Jurkat, Clone E6-1 (cell line): ENCODE measurements at places on chromosomes 5 and 9.
A peak's percentile ranks its signal among the peaks of the same experiment; 100 is the strongest.

DNA sequence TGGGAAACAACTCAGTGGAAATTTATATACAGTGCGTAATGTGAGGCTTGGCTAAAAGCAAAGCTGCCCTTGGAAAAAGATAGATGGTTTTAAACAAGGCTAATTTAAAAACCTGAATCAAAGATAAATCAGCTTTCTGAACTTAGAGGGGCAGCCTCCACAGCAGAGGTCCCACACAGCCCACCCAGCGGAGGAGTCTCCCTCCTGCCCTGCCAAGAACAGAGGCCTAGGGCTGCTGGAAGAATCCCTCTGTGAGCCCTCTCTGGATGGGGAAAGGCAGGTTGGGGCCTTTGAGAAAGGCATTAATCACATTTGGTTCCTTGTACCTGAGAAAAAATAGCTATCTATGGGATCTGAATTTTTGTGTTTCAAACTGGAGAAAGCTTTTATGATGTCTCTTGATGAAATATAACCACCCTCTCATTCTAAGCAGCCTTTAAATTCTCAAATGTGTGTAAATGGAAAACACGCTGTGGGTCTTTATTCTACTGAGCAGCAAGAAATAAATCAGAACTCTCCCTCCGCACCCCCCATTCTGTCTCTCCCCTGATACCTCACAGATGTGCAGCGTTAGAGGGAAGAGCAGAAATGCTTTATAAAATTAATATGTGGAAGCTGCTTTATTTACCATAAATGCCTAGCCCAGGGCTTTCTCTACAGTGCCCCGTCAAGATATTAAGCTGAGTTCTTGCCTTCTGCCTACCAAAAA lies 329.2 kb downstream of the EFNA5 start:
- DNase-seq, result no peak

GRCh38 chr5:88193896-88194295 lies 74.7 kb downstream of the TMEM161B start:
- DNase-seq, result no peak

- DNase-seq, result peak; percentile 40
Observed at GRCh38 chr5:8184455-8185063, 315.6 kb downstream of the MTRR start.

- DNase-seq, result no peak
Observed at GRCh38 chr9:120353506-120353905, 226.5 kb downstream of the CDK5RAP2 start.

DNA sequence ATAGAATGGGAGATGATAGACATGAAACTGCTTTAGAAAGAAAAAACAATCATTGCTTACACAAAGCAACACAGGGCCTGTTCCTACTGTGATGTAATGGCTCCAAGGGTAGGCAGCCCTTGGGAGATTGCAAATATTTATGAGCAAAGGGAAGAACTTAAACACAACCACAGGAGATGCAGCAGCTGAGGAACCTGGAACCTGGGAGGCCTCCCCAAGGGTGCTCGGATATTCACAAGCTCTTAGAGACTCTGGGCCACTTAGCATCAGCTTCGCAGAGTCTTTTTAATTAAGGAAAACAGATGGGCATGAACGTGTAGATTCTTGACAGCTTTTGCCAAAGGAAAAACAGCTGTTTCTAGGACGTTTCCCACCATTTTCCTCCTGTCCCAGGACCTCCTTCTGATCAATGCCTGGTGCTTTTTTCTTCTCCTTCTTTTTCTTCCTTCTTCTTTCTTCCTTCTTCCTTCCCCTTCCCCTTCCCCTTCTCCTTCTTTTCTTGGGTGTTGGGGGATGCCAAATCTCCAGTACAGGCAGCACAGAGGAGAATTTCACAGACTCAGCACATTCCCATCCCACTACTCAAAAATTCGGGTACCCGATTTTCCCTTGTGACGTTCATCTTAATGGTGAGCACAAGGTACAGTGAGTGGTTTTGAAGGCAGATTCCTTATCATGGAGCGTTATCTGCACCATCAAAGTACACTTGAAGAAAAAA lies 28.1 kb upstream of the TCF7 start:
- peak; percentile 51 for DNase-seq

DNA sequence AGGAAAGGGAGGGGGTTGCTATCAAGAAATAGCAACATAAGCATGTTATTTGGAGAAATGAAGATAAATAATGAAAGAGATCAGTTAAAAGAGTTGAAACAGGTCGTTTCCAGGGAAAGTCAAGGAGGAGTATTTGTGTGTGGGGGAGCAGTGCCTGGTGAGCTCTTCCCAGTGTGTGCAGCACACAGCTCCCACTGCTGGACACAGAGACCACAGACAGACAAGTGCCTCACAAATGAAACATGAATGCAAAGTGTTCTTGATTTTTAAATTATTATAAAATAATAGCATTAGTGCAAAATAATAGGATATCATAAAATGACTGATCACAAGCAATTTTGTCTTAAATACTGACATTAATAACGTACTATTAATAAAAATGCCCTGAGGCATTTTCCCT lies 40.8 kb downstream of the LIFR start:
- DNase-seq, result no peak

- DNase-seq, result no peak
Observed at GRCh38 chr9:30058463-30058862, 2326.0 kb upstream of the ACO1 start.

DNA sequence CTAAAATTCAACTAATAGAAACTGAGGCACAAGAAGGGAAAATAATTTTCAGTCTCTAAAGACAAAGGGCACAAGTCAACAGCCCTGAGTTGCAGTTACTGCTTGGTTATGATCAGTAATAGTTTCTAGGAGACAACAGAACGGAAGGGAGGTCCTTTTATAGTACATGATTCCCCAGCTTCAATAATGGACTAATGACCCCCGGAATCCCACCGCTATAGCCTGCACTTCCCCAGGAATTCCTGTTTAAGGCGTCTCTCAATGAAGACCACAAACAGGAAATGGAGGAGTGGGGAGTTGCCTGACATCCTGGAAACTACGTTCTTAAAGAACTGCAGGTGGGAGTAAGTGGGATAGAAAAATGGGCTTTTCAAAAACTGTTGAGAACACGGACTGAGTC lies 60.6 kb downstream of the DIAPH1 start:
- no peak for DNase-seq

GRCh38 chr9:98867429-98868168 lies 60.1 kb downstream of the GALNT12 start:
- no peak for DNase-seq

GRCh38 chr5:41962491-41962890 lies 37.4 kb downstream of the FBXO4 start:
- DNase-seq, result no peak

GRCh38 chr9:28925157-28925556 lies 1351.9 kb upstream of the C9orf72 start:
- no peak for DNase-seq

DNA sequence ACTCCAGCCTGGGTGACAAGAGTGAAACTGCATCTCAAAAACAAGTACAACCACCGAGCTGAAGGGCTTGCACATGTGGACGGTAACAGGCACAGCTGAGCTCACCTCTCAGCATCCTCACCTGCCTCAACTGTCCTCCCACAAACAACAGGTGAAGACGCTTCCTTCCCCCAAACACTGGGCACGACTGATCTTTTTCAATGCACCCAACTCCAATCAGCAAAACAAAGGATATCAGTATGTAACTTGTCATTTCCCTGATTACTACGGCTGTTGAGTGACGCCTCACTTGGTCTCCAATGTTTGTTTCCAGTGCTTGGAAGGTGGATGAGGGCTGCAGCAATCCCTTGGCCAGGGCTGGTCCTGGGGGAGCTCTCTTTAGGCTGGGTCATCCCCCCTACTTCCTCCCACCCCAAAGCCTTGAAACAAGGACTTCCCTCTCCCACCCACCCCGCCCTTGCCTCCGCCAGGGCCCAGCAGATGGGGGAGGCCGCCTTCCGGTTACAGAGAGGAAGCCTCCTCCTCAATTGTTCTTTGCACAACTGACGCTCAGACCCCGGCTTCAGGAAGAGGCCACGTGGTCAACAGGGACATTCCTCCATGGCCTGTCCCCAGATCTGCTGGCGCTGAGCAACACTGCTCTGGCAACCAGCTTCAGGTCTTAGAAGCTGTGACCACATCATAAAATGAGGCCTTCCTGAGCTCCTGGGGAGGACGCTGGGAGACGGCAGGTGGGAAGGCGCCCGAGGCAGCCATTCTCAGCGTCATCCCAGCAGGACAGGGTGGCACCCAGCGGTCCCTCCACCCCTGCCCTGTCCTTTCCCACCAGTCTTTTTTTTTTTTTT lies 5.9 kb downstream of the FAM78A start:
- peak; percentile 49 for DNase-seq

- no peak for DNase-seq
Observed at GRCh38 chr9:100350188-100350587, 2.6 kb downstream of the TEX10 start.

DNA sequence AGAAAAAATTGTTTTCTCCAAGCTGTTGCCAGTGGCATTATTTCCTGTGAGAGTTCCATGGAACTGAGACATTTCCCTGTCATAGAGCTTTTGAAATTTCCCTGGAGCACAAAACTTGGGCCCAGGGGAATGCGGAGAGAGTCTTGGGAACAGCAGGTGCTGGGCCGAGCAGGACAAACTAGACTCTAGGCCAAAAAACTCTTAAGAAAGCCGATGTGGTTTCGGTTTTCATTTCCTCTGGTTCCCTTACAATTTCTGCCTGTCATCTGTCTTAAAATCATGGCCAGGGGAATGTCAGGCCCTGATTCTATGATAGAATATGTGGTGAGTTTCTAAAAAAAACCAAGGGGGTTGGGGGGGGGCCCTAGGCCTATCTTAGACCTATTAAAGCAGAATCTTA lies 4.6 kb downstream of the SLC35A4 start:
- DNase-seq, result no peak

DNA sequence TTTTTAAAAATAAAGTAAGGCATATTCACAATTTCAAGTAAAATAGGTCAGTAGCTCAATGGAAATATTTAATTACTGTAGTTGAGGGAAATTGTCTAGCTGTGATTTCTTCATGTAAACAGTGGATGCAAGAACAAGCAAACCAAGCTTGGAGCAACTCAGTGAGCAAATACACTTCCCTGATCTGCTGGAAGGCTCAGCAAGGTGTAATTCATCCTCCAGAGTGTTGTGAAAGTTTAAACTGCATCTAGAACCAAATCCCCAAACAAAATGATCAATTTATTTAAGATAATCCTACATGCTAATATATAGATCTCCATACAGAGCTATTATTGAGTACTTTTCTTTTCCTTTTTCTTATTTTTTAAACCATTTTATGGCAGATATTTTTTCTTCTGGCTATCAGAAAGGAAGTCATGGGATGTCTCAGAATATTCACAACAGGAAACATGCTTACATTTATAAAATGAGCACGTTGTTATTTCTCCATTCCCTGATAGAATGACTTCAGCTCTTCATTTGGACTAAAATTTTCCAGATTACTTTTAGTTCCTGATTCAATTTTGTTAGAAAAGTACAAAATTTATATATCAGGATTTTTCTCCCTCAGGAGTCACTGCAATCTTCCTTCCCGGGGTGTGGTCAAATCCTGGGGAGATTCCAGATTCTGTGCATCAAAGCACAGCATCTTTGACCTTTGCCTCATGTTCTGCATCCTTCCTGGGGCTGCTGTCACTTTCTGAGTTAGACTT lies 219.2 kb upstream of the ELL2 start:
- DNase-seq, result no peak

DNA sequence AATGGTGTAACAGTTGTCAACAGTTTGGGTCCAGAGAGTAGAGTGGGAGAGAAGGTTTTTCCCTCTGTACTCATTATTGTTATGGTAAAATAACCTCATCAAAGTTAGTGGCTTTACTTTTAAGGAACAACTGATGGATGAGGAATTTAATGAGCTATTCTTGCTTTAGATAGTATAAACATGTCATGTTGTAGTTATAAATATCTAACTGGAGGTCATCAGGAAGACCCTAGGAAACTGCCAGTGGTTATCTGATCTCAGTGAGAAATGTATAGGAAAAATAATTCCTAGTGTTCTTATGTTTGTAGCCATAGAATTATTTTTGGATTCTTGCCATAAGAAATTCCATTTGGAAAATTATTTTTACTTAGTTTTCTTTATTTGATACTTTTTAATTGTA lies 4.1 kb downstream of the ERCC6L2 start:
- DNase-seq, result no peak

DNA sequence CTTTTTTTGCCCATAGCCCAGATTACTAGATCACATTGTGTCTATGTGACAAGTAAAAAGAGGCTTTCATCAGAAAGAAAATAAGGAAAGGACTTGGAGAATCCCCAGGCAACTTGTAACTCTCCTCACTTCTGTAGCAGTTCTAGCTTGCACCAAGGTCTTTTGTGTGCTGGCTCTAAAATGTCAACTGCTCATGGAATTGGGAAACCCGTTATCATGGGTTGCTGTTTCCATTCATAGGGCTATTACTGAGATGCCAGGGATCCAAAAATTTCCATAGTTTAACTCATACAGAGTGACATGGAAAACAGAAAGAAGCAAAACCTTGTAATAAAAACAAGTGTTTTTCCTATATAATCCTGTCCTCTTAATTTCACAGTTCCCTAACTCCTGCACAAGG lies 123.9 kb upstream of the FBXL7 start:
- DNase-seq, result no peak

DNA sequence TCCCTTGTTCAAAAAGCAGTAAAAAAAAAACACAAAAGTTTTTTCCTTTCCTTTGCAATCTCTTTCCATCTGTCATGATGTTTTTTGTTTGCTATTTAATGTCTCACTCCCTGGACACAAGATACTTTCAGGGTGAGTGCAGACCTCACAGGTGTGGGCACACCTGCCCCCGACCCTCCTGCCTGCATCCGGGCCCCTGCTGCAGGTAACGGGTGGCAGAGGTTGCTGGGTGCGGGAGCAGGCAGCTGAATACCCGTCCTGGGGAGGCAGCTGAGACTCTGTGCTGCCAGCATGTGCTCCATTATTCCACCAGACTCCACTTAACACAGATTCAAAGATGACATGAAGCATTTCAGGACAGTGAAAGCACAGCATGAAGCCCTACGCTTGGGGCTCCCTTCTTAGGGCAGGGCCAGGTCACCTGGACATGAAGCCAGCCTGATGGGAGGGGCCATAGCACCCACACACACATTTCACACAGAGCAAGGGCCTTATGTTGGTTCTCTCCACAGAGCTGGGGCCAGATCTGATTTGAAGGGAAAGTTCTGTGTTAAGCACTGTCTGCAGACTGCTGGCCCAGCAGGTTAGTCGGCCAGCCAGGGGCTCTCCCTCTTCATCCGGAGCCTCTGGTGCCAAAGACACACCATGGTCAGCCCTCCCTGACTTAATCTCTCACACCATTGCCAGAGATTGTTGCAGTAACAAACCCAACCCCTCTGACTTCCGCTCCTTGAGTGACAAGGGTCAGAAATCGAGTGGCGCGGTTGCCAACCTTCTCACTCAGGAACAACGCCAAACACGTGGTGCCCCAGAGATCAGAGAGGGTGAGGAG lies 13.0 kb downstream of the NEK6 start:
- DNase-seq, result no peak
